ENCODE measurements at places on chromosomes 6 and 20.

DNA sequence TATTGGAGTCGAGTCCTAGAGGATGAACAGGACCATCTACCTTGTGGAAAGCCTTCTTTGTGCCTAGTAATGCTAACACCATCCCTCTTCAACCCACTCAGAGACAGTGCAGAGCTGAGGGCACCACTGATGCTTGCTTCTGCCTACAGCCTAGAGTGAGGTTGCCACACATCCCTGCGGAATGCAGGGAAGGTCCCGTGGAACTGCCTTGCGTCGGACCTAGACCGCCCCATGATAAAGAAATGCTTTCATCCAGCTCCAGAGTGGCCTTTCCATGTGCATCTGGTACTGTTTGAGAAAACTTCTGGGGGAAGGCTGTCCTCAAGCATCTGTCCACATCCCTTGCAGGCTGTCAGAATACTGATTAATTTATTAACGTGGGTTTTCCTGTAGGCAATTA, 168.4 kb downstream of the PHACTR1 start:
- DNase-seq: no peak

- no peak for DNase-seq
Measured at GRCh38 chr20:39619271-39619785, 657.2 kb downstream of the DHX35 start.

DNA sequence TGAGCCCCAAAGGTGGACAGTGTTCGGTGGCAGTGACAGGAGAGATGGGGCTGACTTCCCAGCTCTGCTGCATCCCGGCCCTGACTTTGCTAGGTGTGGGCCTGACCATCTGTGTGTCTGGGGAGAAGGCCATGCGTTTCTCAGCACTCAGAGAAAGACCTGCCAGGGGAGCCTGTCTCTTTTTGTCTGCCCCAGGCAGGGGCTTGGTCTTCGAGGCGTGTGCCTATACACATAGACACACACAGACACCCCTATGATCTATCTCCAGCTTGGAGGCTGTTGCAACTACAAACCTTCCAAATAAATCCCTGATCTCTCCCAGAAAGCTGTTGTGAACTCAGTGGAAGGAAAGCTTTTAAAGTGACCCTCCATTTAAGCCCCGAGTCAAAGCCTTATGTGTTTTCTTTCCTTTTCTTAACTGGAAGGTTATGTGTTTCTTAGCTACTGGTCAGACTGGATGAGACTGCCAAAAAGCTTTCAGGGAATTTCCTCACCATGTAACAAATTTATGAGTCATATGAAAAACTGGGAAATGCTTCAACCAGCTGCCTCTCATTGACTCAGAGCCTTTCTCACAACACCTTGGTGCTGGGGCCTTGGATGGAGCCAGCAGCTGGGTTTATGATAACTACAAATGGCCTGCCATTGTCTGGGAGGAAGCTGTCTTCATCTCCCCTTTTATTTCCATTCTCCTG, 102.6 kb downstream of the CDC5L start:
- no peak for DNase-seq

GRCh38 chr6:87139236-87139635, 16.1 kb upstream of the ZNF292 start:
- DNase-seq: peak; percentile 71

DNA sequence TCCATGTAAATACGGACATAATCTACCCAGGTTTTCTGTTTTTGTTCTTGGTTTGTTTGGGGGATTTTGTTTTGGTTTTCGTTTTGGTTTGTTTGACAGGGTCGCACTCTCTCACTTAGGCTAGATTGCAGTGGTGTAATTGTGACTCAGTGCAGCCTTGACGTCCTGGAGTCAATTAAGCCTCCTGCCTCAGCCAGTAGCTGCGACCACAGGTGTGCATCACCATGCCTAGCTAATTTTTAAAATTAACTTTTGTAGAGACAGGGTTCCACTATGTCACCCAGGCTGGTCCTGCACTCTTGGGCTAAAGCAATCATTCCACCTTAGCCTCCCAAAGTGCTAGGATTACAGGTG, 37.8 kb upstream of the EYA4 start:
- DNase-seq: no peak
